ENCODE measurements at places on chromosomes 4 and X.

DNA sequence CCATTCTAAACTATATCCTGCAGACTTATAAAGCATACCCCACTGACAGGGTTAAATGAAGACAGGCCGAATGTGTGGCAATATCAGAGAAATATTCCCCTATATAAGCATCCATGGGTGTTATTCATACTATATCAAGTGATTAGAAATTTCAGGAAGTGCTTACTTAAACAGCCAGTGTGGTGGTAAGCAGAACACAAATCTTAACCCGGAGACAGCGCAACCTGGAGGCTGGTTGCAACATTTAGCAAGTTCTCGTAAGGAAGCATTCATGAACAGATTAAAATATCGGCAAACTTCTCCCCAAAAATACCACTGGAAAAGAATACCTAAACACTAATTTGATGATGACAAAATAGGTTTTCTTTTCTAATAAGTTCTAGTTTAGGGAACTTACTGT is 261.2 kb downstream of the CBLL2 start:
- no peak for DNase-seq

GRCh38 chrX:110432906-110433215 is 74.2 kb downstream of the RTL9 start:
- no peak for DNase-seq

DNA sequence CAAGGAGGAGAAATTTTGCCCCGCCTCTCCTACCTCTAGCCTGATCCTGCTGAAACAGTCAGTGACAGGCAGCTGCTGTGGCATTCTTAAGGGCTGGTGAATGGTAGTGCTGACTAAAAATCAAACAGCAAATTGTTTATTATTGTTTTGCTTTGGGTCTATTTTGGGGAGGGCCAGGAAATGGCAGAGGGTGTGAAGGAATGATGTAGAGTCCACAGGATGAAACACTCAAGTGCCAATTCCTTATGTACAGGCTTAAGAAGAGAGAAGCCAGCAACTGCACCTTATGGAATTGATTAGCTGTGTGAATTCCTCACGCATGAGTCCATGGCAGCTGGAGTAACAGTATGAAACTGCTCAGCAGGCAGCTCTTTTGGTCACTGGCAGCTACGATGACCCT is 39.7 kb downstream of the VEGFC start:
- peak; percentile 58 for DNase-seq

DNA sequence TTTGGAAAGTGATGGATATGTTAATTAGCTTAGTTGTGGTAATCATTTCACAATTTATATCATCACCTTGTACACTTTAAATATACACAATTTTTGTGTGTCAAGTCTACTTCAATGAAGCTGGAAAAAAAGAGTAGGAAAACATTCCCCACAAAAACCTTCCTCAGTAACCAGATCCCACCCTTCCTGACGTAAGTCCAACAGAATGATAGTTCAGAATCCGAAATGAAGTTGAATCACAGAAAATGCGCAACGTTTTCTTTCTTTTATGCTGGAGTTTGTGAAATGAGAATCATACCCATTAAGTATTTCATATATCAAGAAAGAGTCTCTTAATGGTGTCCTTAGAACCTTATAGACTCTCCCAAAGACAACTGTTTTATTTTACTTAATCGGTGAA is 292.9 kb downstream of the USP46 start:
- DNase-seq: no peak

DNA sequence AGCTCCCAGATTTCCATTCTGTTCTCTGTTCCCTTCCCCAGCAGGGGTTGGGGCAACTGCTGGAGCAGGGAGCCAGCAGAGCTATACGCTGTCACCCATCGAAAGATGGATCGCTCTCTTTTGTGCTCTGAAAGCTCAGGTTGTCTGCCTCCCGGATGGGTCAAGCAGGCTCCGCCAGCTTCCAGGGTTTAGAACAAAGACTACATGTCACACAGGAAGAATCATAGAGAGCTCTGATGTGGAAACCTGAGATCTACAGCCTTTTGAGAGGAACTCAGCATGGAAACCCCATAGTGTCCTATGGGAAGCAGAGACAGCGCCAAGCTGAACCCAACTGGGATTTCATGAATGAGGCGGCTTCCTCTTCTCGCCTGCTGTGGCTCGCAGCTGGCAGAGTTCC is 205.4 kb downstream of the HS3ST1 start:
- no peak for DNase-seq

All from A172 (cell line).